Motor neuron (in vitro differentiated cells): ENCODE measurements at places on chromosomes 13 and 19.

GRCh38 chr13:21362741-21363140, 96.4 kb downstream of the ZDHHC20 start:
- ATAC-seq: no peak

DNA sequence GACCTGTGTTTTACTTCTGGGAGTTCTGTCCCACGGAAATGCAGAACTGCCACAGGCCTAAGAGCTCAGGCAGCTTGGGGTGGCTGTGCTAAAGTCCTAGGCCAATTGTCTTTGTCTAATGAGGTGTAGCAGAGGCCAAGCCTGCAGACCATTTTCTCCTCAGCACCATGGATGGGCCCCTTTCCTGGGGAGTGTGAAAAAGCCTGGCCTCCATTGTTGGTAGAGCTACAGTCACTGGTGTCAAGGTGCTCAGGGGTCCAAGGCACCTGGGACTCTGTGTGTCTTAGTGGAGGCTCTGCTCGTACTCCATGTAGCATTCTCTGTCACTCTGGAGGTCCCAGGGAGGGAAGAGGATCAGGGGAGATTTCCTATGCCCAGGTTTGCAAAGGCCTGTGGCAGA, 329.6 kb downstream of the SLITRK5 start:
- ATAC-seq: no peak

DNA sequence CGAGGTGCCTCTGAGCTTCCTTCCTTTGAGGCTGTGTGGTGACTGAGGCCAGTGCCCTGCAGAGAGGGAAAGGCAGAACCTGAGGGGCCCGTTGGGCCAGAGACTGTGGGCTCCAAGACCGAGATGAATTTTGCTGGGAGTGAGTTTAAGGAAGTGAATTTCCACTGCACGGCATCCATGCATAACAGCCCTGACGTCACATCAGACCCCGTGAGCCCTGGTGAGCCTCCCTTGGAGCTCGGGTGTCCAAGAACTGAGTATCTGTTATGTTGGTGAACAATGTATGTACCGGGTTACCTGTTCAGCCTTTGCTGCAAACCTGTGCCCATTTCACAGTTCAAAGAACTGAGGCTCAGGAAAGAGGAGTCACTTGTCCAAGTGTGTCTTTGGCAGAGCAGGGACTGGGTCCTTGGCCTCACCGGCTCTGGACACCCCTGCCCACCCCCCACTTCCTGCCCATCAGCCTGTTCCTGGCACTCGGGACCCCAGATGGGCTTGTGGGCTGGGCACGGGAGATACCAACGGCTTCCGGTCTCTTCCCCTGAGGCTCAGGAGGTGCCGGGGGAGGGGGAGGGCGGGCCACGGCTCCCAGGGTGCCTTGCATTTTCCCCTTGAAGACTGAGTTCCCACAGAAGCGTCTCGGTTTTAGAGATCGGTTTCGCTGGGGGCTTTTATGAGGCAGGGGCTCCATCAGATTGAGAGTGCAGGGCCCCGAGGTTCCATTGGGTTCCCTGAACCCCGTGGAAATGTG, 33.7 kb downstream of the NFILZ start:
- ATAC-seq: no peak

- no peak for ATAC-seq
Measured at GRCh38 chr19:35551091-35551810, 5.8 kb downstream of the TMEM147 start.

- no peak for ATAC-seq
Measured at GRCh38 chr19:51240866-51241265, 10.0 kb upstream of the SIGLECL1 start.

GRCh38 chr19:58351990-58352755, 1.1 kb downstream of the A1BG start:
- ATAC-seq: no peak

DNA sequence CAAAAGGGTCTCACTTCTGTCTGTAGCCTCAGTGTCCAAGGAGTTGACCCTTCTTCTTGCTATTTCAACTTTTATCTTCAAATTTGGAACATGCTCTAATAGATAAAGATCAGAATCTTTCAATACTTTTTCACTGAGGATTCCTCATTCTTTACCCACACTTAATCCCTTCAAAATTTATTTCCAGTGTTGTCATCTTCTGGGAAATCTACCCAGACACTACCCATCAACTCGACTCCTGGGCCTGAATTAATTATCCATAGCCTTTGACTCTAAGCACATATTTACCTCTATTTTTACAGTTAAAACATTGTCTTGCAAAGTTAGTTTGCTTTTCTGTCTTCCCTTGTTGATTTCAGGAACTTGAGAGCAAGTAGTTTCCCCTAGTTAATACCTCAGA, 1022.5 kb downstream of the PCDH9 start:
- no peak for ATAC-seq

DNA sequence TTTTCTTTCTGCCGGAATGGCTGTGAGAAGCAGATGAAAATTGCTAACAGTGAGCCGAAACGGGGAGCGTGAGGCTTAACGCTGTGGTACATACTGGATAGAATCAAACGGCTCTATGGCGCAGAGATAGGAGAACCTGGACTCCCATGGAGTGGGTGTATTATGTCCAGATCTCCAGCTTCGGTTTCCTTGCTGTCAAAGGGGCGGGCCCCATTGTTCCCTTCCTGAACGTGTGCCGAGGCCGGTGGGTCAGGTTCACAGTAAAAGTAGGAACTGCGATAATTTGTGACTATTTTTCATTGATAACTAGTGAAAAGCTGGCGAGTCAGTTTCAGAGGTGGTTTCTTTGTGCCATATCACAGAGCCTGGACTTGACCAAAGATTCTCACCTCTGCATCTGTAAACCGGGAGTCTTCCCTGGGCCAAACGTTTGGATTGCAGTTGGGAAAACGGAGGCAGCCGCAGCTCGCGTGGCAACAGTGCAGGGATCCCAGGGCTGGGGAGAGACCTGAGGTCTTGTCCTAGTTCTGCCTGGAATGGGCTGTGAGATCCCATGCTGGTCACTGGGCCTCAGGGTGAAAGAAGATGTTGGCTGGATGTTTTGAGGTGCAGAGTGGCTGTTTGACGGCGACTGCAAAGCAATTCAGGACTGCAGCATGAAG, 752 bp downstream of the RPL18A start:
- ATAC-seq: no peak

- ATAC-seq: no peak
Measured at GRCh38 chr19:18119013-18119716, 21.6 kb downstream of the MAST3 start.

GRCh38 chr13:111153977-111154332, 38.8 kb downstream of the ARHGEF7 start:
- peak; percentile 41 for ATAC-seq

- ATAC-seq: no peak
Measured at GRCh38 chr13:45412274-45413049, 5.7 kb downstream of the SLC25A30 start.

- no peak for ATAC-seq
Measured at GRCh38 chr19:2607712-2608601, 94.5 kb downstream of the GNG7 start.

DNA sequence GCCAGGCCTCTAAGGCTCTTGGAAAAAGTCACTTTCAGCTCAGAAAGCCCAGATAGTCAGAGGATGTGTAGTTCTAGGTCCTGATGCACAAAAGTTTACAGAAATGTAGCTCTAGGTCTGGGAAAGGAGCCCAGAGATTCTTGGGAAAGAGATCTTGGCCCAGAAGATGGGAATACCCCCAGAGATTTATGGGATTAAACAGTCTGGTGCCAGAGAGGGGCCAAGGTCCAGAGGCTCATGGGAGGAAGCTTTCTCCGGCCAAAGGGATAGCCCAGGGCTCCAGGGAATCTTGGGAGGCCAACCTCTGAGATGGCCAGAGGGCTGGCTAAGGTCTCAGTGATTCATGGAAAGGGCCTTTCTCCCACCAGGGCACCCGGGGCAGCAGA, 15.2 kb downstream of the BCAT2 start:
- peak; percentile 8 for ATAC-seq

GRCh38 chr13:94267581-94268366, 211.7 kb downstream of the DCT start:
- ATAC-seq: no peak

DNA sequence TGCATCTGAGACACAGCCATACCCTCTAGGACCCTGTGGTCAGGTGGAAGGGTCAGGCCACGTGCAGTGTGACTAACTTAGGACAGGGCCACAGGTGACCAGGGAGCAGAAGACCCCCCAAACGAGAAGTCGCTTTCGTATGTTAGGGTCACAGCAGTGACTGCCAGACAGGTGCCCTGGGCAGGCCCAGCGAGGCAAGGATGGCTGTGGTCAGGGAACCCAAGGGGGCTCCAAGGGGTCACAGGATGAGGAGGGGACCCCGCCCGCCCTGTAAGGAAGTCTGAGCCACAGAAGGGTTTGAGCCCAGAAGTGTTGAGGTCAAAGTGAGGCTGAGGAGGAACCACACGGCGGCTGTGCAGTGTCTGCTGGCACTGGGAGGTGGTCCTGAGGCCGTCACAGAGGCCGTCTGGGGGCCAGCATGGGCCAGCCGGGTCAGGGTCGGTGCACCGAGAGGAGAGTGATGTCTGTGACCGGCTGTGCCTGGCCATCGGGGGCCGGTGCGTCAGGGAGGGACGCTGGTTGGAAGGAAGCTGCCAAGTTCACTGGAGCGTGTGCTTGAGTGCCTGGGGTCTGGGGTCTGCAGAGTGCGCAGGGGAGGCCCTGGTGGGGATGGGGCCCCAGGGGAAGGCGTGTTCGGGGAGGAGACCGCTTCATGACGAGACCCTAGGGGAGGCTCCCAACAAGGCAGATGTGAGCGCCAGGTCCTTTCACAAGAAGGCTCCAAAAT, 24.8 kb upstream of the TMEM255B start:
- ATAC-seq: no peak

DNA sequence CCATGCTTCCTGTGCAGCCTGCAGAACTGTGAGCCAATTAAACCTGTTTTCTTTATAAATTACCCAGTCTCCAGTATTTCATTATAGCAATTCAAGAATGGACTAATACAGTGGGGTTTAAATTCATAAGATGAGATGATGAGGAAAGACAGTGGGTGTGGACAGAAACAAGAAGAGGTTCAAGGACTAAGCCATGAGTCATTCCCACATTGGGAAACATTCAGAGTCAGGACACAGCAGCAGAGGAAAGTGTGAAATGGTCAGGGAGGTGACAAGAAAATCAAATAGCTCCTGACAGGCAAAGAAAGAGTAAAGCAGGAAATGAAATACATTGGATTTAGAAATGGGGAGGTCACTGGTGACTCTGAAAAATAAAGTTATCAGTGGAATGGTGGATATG, 9.1 kb downstream of the ZNF841 start:
- ATAC-seq: peak; percentile 94

DNA sequence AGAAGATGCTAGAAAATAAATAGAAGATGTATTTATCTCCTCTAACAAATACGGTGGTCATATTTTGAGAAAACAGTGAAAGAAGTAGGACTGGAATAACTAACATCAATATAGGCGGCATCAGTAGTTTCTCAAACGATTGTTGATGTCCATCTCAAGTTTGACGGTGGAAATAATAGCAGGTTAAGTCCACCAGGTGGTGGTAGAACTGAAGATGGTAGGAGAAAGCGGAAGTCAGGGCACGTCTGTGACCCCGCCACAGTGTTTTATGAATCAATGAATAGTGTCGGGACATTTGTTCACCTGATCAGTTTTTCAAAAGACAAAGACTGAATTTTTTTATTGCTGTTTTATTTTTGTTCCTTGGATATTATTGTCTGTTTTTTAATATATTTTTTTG, 706.4 kb upstream of the SLC10A2 start:
- no peak for ATAC-seq

GRCh38 chr13:94248454-94249228, 230.8 kb downstream of the DCT start:
- ATAC-seq: no peak

GRCh38 chr19:9883231-9883758, 48.2 kb downstream of the PIN1 start:
- ATAC-seq: peak; percentile 95

GRCh38 chr19:55688422-55689218, 13.6 kb downstream of the EPN1 start:
- ATAC-seq: peak; percentile 90

- no peak for ATAC-seq
Measured at GRCh38 chr13:91702411-91702810, 304.0 kb downstream of the GPC5 start.

DNA sequence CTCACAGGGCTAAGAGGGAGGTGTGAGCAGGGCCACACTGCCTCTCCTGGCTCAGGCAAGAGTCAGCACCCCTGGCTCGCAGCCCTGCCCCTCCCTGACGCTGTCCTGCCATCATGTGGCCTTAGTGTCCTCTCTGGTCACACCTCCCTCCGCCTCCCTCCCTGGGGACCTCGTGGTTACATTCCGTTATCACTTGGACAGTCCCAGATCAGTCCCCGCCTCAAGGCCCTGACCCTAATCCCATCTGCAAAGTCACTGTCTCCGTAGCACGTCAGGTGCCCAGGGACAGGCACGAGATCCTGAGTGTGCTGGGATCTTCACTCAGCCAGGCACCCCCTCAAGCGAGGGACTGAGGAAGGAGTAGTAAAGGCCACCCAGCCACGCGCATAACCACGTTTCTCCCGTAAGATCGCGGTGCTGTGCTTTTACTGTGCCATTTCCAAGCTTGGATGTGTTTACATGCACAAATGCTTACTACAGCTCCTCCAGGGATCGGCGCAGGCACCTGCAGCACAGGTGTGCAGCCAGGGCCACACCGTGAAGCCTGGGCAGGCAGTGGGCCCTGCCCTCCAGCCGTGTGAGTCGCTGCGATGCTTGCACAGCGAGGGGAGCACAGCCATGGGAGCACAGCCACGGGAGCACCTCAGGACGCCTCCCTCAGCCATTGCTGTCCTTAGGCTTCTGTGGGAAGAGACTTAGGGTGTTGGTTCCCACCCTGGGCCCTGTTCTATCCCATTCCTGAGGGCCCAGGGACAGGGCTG, 10.7 kb upstream of the TMEM255B start:
- ATAC-seq: peak; percentile 66

DNA sequence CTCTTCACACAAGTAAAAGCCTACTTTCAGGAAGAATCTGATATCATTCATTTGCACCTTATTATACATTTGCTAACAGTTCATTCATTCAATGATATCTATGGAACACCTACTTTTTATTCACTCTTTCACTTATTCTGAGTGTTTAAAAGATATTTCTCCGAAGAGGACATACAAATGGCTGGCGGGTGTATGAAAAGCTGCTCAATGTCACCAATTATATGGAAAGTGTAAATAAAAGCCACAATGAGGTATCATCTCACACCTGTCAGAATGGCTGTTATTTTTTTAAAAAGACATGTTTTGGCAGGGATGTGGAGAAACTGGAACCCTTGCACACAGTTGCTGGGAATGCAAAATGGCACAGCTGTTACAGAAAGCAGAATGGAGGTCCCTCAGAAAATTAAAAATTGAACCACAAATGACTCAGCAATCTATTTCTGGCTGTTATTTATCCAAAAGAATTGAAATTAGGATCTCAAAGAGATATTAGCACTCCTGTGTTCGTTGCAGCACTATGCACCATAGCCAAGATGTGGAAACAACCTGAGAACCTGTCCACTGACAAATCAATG, 127.6 kb upstream of the IRS2 start:
- ATAC-seq: no peak

- peak; percentile 41 for ATAC-seq
Measured at GRCh38 chr19:50460161-50460765, 16.0 kb upstream of the EMC10 start.

DNA sequence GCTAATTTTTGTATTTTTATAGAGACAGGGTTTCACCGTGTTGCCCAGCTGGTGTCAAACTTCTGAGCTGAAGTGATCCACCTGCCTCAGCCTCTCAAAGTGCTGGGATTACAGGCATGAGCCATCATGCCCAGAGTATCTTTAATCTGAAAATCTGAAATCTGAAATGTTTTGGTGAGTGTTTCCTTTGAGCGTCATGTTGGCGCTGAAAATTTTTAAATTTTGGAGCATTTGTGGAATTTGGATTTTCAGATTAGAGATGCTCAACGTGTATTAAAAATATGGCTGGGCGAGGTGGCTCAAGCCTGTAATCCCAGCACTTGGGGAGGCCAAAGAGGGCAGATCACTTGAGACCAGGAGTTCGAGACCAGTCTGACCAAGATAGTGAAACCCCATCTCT, 5.1 kb upstream of the CPAMD8 start:
- ATAC-seq: no peak
